ENCODE measurements at places on chromosomes 3 and 15.

- DNase-seq: no peak
Observed at GRCh38 chr15:75451202-75451673, 252 bp downstream of the SIN3A start.

DNA sequence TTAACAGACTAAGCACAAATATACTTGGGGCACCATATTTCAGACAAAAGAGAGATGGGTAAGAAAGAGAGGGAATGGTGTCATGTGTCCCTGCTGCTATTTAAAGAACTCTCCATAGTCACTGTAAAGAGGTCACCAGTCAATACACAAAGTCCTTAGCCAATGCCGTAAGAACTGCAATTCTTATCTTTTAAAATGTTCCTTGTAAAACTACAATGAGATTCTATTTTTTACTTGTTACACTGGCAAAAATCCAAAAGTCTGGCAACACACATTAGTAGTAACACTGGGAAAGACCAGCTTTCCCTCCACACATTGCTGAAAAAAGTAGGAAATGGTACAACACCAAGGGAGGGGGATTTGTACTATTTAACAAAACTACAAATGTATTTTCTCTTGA lies 189.4 kb downstream of the TBC1D5 start:
- no peak for DNase-seq

DNA sequence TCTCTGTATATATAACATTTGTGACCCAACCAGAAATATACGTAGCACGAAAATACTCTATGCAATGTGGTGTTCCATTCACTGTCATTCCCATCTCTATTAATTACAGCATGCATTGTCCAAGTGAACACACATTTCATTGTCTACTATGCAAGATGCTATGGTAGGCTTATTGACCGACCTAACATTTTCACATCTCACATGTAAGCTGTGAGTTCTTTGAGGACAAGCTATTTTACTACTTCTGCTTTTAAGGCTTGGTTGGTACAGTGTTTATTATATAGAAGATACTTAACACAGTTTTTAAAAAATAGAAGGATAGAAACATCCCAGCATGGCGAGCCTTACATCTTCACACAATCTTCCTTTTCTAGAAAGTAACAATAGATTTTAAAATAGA lies 164.4 kb downstream of the KLHL25 start:
- no peak for DNase-seq

DNA sequence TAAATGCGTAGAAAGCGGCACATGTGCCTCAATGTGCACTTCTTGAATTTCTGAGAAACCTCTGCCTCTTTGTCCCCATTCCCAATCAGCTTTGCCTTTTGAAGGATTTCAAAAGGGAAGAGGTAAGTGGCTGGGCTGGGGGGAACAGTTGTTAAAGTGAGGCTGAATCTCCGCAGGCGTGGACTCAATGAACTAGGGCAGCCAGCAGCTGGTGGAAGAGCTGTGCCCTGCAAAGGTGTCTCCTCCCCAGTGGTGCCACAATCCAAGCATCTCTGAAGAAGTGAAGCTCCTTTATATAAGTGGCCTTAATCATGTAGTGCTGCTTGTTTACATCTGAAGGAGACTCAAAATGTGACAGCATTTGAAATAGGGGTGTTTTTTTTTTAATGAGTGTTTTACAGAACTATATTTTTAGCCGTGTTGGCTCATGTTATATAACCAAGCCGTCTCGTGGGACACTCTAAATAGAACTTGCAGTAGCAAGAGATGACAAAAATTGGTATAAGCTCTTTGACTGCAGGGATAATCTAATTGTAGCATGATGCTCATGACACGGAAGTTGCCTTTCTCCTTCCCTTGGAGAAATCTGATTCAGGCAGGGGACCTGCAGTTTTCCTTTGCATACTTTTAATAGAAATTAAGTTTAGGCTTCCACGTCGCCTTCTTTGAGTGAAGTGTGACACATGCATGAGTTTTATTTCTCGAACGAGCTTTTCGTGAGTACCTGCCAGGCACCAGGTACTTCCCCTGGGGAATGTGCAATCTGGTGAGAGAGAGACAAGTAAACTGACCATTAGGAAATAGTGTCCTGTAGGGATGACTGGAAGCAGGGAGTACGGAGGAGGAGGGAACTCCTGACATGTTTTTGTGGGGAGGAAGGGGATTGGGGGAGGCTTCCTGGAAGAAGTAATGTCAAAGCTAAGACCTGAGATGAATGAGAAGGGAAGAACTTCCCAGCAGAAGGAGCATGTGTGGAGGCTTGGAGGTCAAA lies 179.7 kb upstream of the BHLHE40 start:
- DNase-seq: no peak

DNA sequence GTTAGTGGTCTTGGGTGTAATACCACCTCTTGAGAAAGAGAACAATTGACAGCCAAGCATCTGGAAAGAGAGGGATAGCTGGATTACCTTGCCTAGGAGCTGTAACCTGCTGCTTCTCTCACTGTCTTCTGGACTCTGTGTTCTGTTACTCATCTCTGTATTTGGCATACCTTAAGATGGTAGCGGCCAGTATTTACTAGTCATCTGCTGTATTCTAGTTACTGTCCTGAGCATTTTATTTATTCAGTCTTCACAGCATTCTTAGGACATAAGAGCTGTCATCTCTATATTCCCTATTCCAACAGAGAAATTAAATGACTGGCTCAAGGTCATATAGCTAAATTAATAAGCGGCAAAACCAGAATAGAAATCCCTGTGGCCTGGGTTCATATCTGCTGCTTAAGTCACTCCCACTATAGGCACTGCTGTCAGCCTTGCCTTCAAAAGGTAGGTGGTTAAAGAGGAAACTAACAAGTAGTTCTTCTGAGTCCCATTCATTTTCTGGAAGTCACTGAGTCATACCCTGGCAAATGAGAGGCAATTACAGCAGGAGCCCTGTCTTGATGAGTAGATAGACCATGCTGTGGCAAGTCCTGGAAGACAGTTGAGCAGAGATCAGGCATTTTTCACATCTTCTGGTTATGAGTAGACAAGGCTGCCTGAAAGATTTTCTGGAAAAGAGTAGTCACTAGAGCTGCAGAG lies 68.2 kb downstream of the RAB7A start:
- DNase-seq: no peak

GRCh38 chr3:67202053-67202452 lies 203.9 kb downstream of the KBTBD8 start:
- DNase-seq: no peak

- no peak for DNase-seq
Observed at GRCh38 chr15:50676799-50677483, 9.7 kb downstream of the TRPM7 start.

DNA sequence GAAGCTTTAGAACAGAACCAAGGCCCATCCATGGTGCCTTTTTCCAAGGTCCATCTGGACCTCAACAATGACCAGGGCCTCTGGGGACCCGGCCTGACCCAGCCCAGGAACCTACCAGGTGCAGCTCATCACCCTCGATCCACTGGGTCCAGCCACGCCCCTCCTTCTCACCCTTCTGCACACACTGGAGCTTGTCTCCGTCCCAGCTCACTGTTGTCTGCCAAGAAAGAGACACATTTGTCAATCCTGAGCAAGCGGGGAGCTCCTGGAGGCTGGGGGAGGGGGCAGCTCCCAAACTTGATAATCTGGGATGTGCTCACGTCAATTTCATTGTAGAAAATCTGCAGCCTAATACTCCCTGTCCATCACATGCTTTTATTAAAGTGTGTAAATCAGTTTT lies 21.2 kb downstream of the RBP1 start:
- DNase-seq: no peak

DNA sequence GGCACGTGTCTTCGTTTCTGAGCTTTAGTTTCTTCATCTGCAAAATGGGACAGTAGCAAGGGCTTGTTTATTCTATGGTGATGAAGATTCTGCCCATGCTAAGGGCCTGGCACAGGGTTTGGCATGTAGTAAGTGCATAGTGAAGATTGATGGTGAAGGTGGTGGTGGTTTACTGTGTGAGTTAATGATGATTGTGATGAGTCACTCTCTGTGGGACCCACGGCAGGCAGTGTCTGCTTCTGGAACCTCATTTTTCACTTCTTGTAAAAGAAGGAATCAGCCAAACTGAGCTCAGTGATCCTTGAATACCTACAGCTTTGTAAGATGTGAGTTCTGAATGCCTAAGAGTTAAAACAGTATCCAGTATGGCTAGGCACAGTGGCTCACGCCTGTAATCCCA lies 86.2 kb upstream of the LRTM1 start:
- DNase-seq: no peak

DNA sequence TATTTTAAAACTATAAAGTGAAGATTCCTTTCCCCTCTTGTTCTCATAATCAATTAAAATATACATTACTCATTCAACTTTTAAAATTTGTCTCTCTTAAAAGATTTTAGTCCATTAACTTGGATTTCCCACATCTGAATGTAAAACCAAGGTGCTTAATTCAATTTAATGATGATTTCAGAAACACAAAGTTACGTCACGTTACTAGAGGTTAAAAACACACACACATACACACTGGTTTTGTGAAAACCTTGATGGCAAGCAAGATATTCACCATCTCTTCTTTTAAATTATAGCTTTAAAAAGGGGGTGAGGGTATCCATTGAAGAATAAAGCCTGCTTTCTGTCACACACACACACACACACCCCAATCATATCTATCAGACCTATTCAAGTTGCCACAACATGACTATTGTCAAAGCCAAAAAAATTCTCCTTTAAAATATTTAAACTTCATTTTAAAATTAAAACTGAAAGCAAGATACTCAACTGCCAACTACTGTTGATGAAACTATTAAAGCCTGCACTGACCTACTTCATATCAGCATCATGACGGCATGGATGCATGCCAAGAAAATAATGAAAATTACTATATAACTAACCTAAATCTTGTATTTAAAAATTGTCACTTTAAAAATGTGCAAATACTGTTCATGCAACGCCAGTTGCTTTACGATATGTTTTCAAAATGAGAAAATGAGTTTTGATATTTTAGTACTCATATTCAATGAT lies 2.1 kb downstream of the RFX7 start:
- DNase-seq: no peak

DNA sequence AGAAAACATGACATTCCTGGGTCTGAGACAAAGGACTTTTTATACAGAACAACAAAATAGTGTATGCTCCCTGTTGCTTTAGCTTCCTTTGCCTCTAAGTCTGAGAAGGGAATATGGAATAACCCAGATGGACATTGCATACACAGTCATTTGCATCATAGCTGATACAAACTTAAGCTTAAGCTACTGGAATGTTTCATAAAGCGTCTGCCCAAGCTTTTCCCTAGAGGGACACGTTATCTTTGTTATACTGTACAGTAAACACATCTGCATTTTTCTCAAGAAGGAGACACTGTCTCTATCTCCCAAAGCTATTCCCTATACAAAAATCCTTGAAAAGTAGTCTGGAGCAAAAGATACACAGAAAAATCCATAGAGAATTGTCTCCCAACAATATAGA lies 775.0 kb downstream of the DIPK2A start:
- DNase-seq: no peak

DNA sequence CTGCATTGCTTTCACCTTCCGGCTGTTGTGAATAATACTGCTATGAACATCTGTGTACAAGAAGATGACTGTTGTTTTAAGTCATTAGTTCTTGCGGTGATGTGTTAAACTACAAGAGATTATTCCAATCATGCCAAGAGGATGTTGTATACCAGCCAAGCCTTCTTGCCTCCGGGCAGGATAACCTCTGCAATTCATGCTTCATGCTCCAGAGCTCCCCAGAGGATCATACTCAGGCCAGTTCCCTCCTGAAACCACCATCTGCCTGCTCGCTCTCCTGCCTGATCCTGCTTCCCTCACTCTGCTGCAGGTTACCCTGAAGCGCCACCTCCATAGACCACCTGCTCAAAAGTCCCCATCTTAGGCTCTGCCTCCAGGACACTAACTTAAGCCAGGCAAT lies 187.1 kb upstream of the PROK2 start:
- no peak for DNase-seq

DNA sequence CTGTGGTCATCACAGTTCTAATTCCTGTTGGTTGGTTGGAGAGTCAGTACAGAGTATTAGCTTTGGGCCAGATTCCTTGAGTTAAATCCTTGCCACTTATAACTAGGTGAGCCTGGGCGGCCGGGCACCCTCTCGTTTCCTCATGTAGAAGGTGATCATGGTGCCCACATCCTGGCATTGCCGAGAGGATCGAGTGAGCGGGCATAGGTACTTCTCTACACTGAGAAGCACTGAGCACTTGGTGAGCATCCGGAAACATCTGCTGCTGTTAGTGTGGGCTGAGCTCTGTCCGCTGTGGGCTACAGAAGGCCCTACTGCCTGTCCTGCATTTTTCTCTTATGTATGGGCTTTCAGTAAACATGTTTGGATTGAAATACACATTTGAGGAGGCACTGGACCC lies 96.2 kb downstream of the CACNA1D start:
- DNase-seq: no peak

DNA sequence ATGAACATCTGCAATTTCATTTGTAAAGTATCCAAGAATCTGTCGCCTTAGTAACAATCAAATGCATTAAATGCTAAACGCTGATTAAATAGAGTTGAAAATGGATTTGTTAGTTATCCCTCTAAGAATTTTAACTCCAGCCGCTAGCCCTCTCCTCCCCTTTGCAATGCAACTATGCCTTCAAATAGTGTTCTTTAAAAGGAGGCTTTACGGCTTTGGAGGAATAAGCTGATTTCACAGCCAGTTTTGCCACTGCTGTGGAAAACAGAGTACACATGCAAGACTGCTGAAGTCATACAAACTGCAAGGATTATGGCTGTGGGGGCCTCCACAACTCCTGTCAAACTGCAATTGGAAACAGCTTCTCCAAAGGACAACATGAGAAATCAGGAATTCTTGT lies 89.2 kb downstream of the CERS3 start:
- DNase-seq: no peak

GRCh38 chr3:81674690-81675089 lies 86.8 kb downstream of the GBE1 start:
- no peak for DNase-seq

GRCh38 chr3:125079675-125080045 lies 23.9 kb upstream of the HEG1 start:
- no peak for DNase-seq

GRCh38 chr3:39869890-39870289 lies 60.5 kb downstream of the MYRIP start:
- no peak for DNase-seq

DNA sequence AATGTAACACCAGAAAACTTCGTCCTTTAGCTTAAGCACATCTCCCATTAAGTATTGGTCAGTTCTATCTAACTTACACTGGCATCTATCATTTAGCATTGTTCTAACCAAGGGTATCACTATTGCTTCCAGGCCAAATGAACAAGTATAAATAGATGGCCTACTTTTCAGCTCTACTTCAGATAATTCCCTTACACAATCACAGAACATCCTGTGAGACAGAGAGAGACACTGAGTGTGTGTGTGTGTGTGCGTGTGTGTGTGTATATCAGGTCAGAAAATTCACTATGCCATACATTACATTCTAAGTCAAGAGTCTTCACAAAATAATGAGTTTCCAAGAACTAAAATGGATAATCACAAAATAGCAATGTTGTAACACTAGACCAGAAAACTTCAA lies 39.1 kb downstream of the SCAPER start:
- DNase-seq: no peak

DNA sequence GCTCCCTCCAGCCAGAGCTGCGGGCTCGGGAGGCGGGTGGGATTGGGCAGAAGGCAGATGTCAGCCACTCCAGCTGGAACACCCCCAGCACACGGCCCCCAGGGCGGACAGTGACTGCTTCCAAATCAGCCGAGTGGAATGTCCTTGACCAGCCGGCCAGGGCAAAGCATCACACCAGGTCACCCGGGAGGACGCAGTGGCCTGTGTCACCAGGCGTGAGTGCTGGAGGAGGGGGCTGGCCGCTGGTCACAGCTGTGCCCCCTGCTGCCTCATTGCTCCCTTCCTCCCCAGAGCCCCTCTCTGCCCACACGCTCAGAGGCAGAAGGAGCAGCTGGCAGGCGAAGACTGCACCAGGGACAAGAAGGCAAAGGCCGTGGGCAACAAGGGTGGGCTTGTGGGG lies 33.5 kb downstream of the NTRK3 start:
- no peak for DNase-seq

Data from activated CD4-positive, alpha-beta T cell treated with anti-CD3 and anti-CD28 coated beads, Interleukin-2, amount 50 U/mL, for 1 hour (primary cell).